CD4-positive, alpha-beta T cell treated with Interleukin-6 at 100 ng/mL for 8 hours (primary cell): ENCODE measurements at places on chromosomes 12 and 14.

GRCh38 chr12:90951432-90952105 lies 3.4 kb downstream of the CCER1 start:
- no peak for DNase-seq

GRCh38 chr12:91349476-91349875 lies 166.9 kb upstream of the DCN start:
- no peak for DNase-seq

DNA sequence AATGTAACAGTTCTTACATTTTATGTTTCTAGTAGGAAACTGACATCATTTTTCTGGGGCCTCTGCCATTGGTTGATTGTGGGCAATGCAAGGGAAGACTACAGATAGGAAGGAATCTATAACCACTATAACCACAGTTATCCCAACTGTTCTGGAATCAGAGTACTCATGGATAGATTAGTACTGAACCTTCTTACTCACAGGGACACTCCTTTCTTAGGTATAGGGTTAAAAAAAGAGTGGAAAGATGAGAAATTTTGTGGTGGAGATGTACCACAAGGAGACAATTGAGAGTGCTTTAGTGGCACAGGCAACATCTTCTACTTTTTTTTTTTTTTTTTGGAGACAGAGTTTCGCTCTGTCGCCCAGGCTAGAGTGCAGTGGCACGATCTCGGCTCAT lies 21.0 kb downstream of the TMEM116 start:
- no peak for DNase-seq

- no peak for DNase-seq
Observed at GRCh38 chr12:51017452-51017851, 8.7 kb downstream of the SLC11A2 start.

DNA sequence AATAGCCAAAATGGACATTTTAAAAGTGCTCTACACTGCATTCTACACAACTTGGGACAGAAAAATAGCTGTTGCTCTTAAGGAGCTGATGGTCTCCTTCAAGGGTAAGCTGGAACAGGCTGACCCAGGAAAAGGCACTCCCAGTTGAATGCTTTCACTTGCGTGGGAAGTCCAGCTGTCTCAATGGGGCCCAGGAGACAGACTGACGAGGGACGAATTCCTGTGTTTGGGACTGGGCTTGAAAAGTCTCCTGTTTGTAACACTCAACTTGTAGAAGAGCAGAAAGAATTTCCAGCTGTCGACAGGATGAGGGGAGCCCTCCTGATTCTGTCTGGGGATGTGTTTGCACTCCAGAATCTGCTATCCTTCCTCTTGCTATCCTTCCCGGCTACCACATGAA lies 180.8 kb downstream of the ZFP36L1 start:
- no peak for DNase-seq

- DNase-seq = no peak
Observed at GRCh38 chr14:94098326-94098992, 12.1 kb upstream of the IFI27 start.

DNA sequence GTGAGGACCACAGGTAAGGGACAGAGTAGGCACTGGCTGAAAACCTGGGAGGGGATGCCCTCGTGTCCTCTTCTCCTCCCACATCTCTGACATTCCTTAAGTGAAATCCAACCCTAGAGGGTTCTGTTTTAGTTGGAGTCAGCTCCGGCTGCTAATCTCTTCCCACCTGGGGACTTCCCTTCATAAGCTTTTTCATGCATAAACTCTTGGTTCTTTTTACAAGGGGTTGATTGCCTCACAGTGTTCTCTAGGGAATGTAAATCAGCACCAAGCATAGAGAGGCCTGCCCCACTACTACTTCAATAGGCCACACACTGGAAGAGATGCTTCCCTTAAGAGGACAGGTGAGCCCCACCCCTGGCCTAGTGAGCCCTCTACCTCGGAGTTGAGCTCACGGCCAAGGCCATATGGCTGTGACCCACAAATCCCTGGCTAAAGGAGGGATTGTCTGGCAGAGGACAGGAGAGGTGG lies 3.2 kb upstream of the SYNDIG1L start:
- DNase-seq = no peak

GRCh38 chr12:22657538-22657937 lies 32.6 kb downstream of the ETNK1 start:
- no peak for DNase-seq

- no peak for DNase-seq
Observed at GRCh38 chr12:10362325-10362724, 27.5 kb downstream of the KLRK1 start.

- no peak for DNase-seq
Observed at GRCh38 chr12:2973566-2973965, 14.4 kb downstream of the TEAD4 start.

DNA sequence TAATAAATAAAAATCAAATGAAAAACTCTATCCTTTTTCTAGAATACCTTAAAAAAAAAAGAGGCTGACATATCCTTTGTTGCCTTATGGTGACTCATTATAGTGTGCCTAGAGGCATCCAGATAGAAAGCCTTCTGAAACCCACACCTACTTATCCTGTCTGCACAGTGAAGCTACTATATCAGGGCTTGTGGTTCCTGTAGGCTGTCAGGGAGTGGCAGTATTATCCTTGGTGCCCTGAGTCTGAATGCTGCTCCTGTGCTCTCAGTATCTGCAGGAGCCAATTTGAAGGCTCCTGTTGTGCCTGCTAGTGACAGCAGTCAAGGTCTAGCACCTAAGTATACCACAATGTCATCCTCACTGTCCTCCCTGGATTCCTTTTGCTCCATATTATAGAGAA lies 168.4 kb upstream of the AVPR1A start:
- DNase-seq = no peak

DNA sequence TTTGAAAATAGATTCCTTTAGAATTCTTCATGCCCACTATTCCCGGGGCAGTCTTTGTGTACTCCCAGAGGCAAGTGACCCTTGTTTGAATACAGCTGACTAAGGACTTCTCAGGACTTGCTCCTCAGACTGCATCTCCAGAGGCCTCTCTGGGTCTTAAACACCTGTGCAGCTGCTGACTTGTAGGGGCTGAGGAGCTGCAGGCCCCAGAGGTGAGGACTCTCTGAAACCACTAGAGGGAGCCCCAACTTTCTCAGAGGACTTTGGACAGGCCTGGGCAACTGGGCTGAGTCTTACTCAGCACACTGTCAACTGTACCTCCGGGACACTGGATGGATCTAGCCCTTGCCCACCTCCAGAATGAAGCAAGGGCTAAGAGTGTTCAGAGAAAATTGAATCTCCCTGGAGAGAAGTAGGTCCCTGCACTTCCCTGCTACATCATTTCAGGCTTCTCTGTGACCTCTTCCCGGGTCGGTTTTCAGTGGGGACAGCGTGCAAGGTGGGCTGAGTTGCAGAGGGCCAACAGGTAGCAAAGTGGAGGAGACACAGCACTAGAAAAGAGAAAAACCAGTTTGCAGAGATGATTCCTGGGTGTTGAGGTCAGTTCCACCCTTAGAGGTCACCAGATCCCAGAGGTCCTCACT lies 164.6 kb downstream of the TMEM117 start:
- DNase-seq = no peak

GRCh38 chr12:128267651-128268378 lies 845 bp downstream of the TMEM132C start:
- no peak for DNase-seq

GRCh38 chr12:15644700-15645099 lies 144.5 kb downstream of the EPS8 start:
- no peak for DNase-seq

GRCh38 chr14:22872833-22873520 lies 1.4 kb downstream of the LRP10 start:
- no peak for DNase-seq

- DNase-seq = peak; percentile 46
Observed at GRCh38 chr12:4153343-4153892, 120.1 kb upstream of the CCND2 start.

GRCh38 chr12:30696486-30696885 lies 817 bp upstream of the IPO8 start:
- no peak for DNase-seq

- no peak for DNase-seq
Observed at GRCh38 chr12:95733141-95733825, 57.3 kb downstream of the NTN4 start.

DNA sequence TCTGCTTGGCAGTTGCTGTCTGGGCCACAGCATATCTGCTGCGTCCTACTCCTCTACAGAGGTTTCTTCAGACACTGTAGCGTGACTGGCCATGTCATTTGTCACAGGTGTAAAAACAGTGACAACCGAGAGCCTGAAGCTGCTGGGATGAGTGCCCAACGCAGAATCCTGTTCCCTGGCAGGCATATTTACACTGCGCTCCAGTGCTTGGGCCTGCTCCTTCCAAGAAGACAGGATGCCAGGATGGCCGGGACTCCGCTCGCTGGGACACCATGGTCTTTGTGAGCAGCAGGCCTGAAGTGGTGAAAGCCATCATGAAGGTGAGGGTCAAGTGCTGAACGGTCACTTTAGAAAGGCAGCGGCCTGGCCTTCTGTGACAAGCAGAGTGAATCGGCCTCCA lies 171.4 kb downstream of the EMP1 start:
- DNase-seq = no peak

- DNase-seq = no peak
Observed at GRCh38 chr12:114006482-114007425, 40.6 kb upstream of the RBM19 start.

- DNase-seq = no peak
Observed at GRCh38 chr12:38872561-38872960, 32.8 kb downstream of the CPNE8 start.

GRCh38 chr12:20444595-20445170 lies 76.3 kb downstream of the PDE3A start:
- DNase-seq = no peak

GRCh38 chr12:40248585-40249297 lies 23.9 kb downstream of the LRRK2 start:
- no peak for DNase-seq

DNA sequence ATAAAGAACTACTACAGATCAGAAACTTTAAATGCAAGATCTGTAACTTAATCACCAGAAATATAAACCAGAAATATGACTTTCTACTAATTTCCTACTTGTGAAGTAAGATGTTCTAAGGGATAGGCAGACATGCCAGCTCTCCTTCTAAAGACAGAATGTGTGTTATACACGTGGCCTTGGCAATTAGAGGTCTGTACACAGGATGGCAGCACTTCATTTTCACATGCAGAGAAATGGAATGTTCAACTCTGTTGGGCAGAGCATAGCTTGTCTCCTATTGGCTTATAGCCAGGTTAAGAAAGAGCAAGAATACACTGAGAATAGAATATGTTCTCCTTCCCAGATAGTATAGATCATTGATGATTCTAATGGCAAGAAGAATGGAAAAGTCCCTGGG lies 403.8 kb downstream of the DAD1 start:
- no peak for DNase-seq

GRCh38 chr12:4566474-4566873 lies 4.5 kb downstream of the DYRK4 start:
- DNase-seq = no peak

DNA sequence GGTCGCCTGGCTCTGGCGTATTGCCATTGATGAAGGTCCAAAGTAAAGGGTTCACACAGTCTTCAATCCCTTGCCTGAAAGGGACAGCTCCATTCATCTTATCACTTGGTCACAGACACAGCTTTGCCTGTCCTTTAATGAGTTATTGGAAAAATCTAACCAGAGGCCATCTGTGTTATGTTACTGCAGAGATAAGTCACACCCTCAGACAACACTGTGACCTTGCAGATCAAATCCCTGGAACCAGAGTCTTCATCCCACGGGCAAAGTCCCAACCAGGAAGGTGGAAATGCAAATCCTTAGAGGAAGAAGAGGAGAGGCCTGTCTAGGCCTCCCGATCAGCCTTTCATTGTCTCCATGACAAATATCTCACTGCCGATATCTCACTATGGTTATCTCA lies 68.3 kb upstream of the SCN8A start:
- no peak for DNase-seq

GRCh38 chr12:24948420-24948756 lies 513 bp downstream of the BCAT1 start:
- no peak for DNase-seq

- no peak for DNase-seq
Observed at GRCh38 chr12:107318806-107319532, 225.6 kb upstream of the CRY1 start.

- DNase-seq = no peak
Observed at GRCh38 chr12:118980407-118981014, 830 bp upstream of the SRRM4 start.

DNA sequence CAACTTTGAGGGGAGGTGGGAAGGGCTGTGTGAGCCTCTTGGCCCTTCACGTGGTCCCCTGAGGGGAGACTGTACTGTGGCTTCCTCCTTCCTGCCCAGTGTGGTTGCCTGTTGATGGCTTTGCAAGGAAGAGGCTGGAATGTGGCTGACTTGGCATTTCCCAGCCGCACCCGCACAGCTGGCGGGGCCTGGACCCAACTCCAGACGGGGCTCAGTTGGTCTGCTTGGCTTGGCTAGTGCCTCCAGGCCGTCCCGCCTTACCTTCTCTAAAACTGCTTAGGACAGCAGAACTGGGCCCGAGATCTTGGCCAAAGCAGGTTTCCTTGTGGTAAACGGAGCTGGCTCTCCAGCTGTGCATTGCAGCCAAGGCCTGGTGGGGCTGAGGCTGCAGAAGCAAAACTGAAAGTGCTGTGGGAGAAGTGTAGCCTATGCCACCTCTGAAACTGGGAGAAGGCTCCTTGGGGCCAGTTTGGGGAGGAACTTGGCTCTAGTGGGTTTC lies 139.5 kb downstream of the SMOC1 start:
- DNase-seq = no peak

DNA sequence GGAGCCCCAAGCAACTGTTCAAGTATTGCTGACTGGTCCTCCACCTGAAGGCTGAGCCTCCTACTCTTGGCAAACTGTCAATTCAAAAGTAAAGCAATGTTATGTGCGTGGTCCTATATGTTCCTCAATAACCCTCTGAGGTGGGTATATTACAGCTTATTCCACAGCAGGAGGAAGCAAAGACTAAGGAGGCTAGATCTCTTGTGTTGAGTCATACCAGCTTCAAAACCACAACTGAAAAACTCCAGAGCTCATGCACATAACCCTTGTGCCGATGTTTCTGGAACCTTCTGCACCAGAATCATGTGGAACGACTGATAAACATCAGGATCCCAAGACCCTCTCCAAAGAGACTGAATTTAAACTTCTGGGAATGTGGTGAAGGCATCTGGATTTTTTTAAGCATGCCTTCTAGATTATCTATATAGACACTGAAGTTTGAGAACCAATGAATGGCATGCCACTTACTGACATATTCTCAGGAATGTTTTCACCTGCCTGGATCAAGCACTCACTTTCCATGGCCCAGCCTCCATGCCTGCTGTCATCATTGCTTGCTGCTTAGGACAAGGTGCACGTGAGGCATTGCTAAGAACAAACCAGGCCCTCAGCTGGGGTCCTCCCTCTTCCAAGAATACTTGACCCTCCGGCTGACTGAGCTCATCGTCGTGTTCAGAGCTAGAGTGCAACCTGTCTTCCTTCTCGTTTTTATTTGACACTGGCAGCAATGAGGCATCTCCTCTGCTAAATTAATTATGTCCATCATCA lies 194.7 kb downstream of the BCL11B start:
- DNase-seq = no peak

GRCh38 chr12:38886064-38886463 lies 19.3 kb downstream of the CPNE8 start:
- no peak for DNase-seq

- DNase-seq = no peak
Observed at GRCh38 chr14:84809158-84809557, 720.8 kb upstream of the FLRT2 start.
